ENCODE measurements at places on chromosomes 5 and 9.

DNA sequence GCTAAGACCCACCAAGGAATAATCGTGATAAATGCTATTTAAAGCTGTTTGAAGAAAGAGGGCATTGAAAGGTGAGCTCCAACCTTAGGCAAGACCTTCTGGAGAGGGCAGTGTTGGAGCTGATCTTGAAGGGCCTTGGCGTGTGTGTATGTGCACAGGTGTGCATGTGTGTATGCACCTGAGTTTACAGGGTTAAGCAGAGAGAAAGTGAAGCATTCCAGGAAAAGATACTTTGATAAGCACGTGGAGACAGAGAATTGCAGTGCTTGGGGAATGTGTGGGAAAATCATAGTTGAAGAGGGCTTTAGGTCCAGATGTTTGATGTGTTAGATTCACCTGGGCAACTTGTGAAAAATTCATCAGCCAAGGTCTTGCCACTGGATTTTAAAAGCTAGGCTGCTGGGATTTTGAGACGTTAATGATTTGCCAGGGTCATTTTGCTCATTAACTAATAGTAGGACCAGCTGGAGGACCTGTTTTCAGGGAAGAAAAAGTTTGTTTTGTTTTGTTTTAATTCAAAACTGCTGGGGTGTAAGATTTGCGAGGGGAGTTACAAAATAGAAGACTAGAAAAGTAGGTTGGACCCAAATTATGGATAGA, 78.3 kb upstream of the ANKRD55 start:
- no peak for DNase-seq

- no peak for DNase-seq
These were observed 76.1 kb downstream of the ARRDC3 start for GRCh38 chr5:91307048-91307447.

GRCh38 chr9:71079451-71079850, 42.0 kb downstream of the TRPM3 start:
- no peak for DNase-seq

- DNase-seq: no peak
These were observed 63.1 kb downstream of the FOXI1 start for GRCh38 chr5:170168797-170169196.

GRCh38 chr9:98989036-98990000, 45.6 kb downstream of the COL15A1 start:
- no peak for DNase-seq
